ENCODE measurements at places on chromosomes 4 and X.

DNA sequence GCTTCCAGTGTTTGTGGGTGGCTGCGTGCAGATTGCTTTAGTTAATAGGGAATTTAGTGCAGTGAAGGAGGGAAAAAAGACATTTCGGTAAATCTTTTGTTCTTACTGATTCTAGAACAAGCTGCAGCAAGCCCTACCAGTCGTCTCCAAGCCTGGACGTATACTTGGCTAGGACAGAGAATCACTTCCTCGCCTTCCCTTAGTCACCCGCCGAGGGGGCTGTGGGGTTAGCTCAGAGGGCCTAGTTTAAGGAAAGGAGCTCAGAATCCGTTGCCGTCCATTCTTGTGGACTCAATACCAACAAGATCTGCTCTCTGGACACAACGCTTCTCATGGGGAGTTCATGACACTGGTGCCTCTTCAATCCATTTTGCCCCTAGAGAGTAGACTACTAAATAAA lies 36.3 kb upstream of the FAT1 start:
- DNase-seq = no peak

DNA sequence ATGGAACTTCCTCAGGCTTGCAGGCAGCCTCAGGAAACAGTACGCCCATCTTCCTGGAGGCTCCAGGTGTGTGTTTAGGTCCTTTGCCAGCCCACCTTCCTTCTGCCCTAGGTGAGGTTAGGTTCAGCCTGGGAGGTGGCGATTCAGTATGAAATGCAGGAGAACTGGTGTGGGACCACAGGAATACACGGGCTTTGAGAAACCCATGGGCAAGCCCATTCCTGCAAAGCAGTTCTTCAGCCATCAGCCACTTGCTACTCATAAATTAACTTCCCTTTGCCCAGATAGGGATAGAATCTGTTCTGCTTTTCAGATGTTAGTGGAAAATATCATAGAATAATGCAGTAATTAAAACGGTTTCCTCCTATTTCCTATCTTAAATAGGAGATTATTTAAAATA lies 32.2 kb downstream of the TBC1D14 start:
- DNase-seq = no peak

GRCh38 chr4:39631700-39632079 lies 7.0 kb downstream of the SMIM14 start:
- no peak for DNase-seq

DNA sequence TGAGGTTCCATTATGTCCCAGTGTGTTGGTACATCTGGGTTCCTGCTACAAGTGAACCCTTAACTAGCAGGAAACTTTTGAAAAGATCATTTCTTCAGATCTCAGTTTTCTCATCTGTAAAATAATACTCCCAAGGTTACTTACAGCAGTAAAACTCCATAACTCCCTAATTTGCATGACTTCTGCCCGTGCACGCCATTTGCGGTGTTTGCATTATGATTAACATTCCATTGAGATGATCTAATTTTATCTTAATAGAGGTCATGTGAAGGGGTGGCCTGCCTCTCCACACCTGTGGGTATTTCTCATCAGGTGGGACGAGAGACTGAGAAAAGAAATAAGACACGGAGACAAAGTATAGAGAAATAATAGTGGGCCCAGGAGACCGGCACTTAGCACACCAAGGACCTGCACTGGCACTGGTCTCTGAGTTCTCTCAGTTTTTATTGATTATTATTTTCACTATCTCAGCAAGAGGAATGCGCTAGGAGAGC lies 219.8 kb downstream of the TLL1 start:
- DNase-seq = no peak

- no peak for DNase-seq
Observed at GRCh38 chr4:105194328-105195231, 47.9 kb downstream of the TET2 start.

DNA sequence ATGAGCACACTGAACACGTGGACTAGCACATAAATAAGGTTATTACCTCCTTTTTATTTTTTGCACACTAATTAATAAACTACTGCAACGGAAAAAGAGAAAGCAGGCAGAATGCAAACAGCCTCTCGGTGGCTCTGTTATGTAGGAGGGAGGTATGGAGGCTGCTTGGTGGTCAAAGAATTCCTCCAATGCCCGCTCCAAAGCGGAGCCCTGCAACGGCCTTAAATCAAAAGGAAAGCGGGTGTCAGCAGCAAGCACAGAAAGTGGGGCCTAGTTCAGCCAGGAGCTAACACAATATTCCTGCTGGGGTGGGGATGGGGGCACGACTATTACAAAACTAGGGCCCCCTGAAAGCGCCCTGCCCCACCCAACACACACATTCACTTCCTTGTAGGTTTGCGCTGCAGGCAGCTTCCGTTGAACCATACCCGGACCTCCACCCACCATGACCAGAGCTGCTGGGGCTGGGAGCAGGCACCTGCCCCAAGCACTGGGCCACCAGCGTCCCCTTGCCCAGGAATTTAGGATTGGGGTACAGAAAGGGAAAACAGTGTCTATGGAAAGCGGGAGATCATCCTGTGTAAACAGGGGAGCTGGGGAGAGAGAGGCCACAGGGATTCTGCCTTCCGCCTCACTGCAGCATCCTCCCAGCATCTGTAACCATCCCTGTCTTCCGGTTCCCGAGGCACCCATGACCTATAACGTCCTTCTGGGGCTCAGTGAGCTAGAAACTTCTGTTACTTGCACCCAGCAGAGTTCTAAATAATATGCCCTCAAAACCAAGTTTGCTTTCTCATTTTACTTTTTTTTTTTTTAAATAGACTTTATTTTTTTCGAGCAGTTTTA lies 57.1 kb upstream of the DDX3X start:
- DNase-seq = no peak

DNA sequence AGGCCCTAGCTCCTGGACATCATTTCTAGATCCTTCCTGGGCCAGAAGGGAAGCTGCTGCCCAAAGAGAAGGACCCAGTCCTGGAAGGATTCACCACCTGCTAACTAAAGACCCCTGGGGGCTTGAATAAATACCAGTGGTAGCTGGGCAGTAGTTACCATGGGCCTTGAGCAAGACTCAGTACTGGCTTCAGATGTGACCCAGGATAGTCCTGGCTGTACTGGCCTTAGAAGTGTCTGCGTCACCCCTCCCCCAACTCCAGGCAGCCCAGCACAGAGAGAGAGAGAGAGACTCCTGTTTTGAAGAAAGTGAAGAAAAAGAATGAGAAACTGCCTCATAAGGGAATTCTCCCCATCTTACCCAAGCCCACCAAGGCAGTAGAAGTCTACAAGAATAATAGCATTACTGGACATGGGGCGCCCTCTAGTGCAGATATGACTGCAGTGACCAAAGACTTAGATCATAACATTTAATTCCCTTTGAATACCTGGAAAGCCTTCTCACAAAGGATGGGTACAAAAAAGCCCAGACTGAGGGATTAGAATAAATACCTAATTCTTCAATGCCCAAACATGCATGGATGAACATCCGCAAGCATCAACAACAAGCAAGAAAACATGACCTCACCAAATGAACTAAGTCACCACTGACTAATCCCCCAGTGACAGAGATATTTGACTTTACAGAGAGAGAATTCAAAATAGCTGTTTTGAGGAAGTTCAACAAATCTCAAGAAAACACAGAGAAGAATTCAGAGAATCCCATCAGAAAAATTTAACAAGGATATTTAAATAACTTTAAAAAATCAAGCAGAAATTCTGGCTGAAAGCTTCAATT lies 171.8 kb downstream of the HNRNPD start:
- DNase-seq = peak; percentile 68

- DNase-seq = no peak
Observed at GRCh38 chrX:9074326-9074725, 40.4 kb upstream of the FAM9B start.

GRCh38 chr4:1283711-1284110 lies 6.0 kb upstream of the MAEA start:
- DNase-seq = no peak
